NCI-H1092 (cell line): ENCODE measurements at places on chromosomes 3 and 15.

- DNase-seq, result no peak
Measured at GRCh38 chr3:185401319-185401955, 38.5 kb downstream of the MAP3K13 start.

GRCh38 chr3:104245261-104245660 is 1121.4 kb upstream of the ALCAM start:
- DNase-seq, result no peak

GRCh38 chr3:13051066-13051465 is 22.2 kb downstream of the IQSEC1 start:
- DNase-seq, result no peak

- no peak for DNase-seq
Measured at GRCh38 chr3:57141719-57142410, 23.3 kb downstream of the IL17RD start.

DNA sequence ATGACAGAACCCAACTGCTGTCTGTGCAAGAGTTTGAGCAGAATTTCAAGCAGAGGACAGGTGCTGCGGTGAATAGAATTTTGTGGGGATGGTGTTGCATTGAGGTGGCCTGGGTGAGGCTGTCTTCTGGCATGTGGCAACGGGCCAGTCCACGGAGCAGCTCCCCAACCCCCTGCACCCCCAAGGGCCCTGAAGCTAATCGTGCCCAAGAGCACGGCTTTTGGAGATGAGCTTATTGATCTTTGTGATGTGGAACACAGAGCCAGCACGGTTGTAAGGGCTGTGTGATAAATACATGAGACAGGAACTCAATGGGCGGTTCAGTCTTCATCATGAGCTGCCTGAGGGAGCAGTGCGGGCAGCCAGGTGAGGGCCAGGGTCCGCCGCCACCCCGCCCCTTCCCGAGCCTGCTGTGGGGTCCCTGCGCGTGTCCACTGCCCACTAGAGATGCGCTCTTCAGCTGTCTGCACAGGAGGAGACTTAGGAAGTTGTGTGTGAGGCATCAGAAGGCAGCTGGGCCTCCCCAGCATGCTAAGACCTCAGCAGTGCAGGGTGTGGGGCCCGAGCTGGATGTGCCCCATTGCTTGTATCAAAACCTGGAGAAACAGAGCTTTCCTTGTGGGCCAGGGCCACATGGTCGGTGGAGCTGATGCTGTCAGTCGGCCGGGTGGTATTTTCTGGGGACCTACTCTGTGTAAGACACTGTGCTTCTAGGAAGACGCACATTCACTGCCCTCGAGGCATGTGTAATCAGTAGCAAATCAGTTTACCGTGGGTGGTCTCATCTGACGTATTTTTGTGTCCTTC is 90.5 kb downstream of the CHRNA7 start:
- no peak for DNase-seq

DNA sequence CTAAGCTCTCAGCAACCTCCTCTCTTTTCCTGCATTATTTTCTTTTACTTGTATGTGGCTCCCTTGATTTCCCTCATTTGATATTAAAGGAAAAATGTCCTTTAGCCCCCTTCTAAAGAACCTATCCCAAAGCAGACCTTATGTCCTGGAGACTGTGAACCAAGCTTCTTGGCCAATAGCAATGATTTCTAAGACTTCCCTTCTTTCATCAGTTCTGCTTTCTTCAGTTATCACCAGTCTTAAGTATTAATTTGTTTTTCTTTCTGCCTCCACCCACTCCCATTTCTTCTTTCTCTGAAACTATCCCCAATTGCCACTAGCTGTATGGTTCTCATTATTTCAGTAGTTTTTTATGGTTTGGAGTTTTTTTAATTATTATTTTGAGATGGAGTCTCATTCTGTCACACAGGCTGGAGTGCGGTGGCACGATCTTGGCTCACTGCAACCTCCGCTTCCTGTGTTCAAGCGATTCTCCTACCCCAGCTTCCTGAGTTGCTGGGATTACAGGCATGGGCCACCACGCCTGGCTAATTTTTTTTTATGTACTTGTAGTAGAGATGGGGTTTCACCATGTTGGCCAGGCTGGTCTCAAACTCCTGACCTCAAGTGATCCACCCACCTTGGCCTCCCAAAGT is 12.1 kb downstream of the TMOD3 start:
- no peak for DNase-seq

- DNase-seq, result no peak
Measured at GRCh38 chr3:15099364-15100098, 583 bp upstream of the RBSN start.

GRCh38 chr15:85652457-85652856 is 142.3 kb downstream of the KLHL25 start:
- DNase-seq, result no peak

GRCh38 chr3:12969486-12969885 is 103.7 kb downstream of the IQSEC1 start:
- DNase-seq, result peak; percentile 20

GRCh38 chr15:90571063-90571541 is 41.4 kb downstream of the CRTC3 start:
- no peak for DNase-seq

DNA sequence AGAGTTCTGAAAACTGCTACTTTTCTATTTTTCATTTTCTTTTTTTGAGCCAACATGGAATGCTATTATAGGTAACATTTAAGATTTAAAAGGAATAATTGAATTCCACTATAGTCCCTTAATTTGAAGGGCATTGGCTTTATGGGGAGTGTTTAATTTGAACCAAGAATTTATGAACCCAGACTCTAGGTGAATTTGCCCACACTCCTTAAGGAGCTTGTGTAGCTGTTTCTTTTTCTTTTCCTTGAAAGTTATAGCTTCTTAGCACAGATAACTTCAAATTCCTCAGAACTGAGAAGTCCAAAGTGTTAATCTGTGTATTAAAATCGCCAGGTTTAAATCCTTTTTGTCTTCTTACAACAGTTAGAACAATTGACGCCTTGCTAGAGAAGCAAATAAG is 4.7 kb upstream of the MEIS2 start:
- DNase-seq, result no peak

DNA sequence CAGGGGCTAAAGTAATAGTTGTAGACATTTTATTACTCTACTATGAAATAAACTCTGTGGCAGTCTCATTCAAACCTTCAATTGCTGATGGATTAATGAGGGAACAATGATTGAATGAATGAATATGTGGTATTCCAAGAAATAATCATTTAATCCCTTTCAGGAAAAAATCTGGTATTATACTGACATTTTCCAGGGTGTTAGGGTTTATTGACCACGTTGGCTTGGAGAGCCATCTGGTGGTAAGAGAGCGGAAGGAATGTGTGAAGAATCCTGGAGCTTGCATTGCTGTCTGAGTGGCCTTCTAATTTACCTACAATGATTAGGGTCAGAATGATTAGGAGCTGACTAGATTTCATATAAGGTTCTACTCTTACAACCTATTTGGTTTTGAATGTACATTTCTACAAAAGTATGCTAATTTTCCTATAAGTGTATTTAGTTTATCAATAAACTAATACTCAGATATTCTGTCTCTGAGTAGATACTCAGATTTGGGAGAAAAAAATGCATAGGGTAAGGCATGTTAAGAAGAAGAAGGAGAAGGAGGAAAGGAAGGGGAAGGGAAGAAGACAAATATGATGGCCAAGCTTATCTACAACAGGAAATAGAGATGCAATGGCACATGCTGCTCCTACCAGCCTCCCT is 249.9 kb downstream of the ROBO1 start:
- no peak for DNase-seq

DNA sequence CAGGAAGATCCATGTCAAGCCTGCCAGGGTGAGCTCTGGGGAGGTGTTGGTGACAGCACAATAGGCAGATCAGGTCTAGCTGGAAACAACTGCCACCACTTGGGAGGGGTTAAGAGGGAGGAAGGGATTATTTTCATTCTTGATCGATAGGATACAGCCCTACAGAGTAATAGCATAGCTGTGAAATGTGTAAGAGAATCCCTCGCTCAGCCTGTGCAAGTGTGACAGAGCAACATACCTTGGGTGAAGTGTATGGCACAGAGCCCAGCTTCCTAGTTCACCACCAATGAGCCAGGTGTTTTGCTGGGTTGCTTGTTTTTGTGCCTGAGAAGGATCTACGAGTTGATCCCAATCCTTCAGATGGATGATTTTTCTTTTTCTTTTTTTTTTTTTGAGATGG is 9.2 kb upstream of the DCUN1D1 start:
- no peak for DNase-seq

GRCh38 chr15:75561888-75562287 is 17.2 kb downstream of the PTPN9 start:
- DNase-seq, result no peak

GRCh38 chr3:10929978-10930665 is 62.4 kb upstream of the SLC6A1 start:
- no peak for DNase-seq
